ENCODE measurements at places on chromosomes 5 and 9.
A peak's percentile ranks its signal among the peaks of the same experiment; 100 is the strongest.

DNA sequence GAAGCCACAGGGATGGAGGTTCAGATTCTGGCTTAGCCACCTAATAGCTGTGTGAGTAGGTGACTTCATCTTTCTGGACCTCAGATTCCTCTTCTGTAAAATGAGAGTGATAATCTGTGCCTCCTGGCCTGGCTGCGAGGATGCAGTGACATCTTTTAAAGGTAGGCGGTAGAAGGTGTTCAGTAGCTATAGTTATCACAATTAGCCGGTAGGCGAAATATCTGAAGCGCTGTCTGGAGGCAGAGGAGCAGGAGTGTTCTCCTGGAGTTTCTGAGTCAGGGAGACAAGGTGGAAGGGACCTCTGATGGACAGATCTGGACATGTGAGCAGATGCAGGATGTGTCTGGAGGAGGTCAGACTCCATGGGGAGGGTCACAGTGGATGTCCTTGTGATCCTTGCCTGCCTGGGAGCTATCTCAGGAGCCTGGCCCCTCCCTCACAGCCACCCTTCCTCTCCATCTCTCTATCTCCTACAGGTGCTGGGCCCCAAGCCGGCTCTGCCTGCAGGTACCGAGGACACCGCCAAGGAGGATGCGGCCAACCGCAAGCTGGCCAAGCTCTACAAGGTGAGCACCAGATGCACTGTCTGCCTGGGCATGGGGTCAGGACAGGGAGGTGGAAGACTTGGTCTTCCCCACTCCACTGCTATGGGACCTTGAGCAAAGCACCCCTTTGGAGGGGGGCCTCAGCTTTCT, 45.6 kb downstream of the GSN start:
- DNase-seq: no peak

DNA sequence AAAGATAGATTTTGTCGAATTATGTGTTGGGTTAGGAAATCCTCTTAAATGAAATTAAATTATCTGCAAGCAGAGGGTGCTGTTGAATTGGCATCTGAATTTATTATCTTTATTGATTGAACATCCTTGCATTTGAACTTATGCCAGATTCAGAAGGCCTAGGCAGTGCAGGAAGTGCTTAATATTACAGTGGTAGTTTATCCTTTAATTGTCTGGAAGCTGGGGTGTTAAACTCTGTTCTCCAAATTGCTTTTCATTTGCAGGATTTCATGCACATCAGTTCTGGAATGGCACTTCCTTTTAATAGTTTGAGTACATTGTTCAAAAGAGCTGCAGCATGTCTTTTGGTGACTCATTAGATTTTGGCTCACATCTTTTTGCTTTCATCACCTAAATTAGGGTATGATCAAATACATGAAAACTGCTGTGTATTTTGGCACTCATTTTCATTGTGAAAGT, 186.3 kb downstream of the KDM4C start:
- no peak for DNase-seq

DNA sequence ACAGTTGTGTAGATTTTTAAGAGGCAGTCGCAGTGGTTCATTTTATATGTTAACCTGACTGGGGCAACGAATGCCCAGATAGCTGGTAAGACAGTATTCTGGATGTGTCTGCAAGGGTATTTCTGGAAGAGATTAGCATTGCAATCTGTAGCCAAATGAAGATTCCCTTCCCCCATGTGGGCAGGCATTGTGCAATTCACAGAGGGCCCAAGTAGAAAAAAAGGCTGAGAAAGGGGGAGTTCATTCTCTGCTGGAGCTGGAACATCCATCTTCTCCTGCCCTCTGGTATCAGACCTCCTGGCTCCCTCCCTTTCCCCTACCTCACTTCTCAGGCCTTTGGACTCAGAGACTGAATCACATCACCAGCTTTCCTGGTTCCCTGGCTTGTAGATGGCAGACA, 70.6 kb downstream of the TENT4A start:
- no peak for DNase-seq

DNA sequence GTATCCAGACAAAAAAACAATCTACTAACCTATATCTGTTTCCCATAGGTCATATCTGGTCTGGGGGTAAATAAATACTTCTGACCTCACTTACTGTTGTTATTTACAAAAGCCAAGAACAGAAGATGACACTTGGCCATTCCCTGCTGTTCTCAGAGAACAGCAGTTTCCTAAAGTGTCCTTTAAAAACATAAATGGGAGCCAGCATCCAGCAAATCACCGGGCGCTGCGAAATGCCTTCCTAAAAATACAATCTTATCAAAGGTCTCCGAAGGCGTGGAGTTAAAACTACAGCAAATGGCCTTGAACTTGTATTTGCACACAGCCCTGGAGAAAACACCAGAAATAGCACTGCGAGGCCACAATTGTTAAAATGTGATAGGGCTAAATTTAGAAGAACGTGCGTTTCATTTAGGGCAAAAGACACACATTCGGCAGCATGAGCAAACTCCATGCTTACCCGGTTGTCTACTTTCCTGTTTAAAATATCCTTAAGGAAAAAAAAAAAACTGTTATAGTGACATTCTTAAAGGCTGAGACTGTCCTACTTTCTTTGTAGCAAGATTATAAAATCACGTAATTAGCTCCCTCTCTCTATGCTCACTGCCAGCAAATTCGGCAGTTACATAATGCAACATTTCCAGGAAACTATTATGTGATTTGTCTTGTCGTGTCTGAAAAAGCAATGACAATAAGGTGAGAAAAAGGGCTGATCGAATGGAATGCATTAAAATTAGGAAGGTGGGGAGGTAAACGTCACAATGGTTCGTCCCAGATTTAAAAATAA, 1.5 kb downstream of the NFIL3 start:
- DNase-seq: no peak

GRCh38 chr9:87517732-87518131, 20.1 kb downstream of the DAPK1 start:
- no peak for DNase-seq

DNA sequence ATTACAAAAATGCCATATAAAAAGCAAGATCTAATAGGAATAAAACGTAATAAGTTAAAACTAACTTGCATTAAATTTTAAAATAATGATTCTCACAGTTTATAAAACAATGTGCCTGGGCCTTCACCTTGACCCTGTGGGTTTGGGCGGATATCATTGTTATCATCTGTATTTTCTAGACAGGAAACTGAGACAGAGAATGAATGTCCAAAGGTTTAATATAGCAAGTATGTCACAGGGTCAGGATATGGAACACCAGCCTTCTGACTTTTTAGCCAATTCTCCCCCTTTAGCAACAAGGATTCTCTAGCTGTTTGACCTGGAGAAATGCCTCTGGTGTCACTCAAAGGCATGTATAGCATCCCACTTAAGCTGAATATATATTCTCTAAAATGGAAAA, 67.2 kb downstream of the ITGA1 start:
- no peak for DNase-seq

- DNase-seq: no peak
Observed at GRCh38 chr5:16819522-16820167, 116.4 kb downstream of the MYO10 start.

- DNase-seq: no peak
Observed at GRCh38 chr9:20702570-20702969, 18.5 kb downstream of the FOCAD start.

DNA sequence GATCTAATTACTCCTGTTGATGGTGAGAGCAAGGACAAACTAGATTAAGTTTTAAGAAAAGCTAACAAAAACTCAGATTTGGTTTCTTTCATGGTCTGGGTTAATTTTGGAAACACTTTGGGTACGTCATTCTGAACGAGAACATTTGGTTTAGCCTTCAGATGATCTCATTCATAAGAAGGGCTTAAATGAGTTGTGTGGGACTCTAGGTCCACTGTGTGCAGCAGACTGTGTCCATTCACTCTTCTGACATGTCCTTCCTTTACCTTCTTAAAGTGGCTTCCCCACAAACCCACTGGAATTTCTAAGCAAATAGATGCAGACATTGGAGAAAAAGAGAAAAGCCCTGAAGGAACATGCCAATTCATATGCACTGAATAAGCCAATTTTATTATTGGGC, 96.8 kb downstream of the FBXO4 start:
- DNase-seq: no peak

DNA sequence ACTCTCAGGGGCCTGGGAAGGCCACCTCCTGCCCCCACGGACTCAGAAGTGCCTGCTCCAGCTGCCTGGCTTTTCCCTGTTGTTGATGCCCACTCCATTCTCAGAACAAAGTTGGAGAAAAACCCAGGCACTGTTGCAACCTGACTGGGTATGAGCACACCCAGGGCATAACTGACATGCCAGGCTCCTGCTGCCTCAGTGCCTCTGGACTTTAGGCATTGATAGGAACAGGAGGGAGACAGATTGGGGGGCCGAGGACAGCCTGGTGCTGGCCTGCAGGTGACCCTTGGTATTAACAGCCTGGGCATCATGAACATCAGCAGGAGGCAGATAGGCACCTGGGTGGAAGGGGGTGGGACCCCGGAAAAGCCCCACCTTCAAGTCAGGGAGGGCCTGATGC, 685.9 kb upstream of the CDH10 start:
- no peak for DNase-seq

GRCh38 chr5:151717416-151717815, 30.7 kb upstream of the SPARC start:
- no peak for DNase-seq

DNA sequence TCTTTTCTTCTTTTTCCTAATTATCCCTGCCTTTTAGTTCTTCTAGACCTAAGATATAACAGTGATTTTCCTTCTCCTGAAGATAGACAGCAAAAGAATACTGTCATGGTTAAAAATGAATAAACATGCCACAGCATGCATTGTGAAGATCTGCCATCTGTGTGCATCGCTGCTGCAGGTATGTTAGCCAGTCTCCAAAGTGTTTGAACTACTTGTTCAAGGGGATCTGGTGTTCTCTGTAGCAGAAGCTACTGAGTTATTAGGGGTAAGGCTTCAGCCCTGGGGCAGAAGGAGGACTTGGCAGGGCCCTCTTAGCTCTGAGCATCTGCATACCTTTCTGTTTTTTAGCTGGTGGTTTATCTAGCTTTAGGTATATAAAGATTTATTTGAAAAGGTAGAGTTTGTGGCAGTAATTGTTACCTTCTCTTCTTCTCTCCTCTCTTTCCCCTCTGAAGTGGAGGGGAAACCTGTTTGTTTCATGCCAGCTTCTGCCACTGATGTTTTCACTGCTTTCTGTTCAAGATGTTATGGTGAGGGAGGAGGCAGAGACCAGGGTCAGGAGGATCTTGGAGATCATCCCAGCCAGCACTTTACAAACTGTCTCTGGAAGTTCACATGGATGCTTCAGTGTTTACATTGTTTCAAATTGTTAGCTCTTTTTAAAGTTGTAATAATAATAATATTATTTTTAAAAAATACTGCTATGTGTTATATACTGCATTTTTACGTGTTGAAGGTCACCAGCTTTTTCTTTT, 25.2 kb downstream of the GALNT10 start:
- no peak for DNase-seq

DNA sequence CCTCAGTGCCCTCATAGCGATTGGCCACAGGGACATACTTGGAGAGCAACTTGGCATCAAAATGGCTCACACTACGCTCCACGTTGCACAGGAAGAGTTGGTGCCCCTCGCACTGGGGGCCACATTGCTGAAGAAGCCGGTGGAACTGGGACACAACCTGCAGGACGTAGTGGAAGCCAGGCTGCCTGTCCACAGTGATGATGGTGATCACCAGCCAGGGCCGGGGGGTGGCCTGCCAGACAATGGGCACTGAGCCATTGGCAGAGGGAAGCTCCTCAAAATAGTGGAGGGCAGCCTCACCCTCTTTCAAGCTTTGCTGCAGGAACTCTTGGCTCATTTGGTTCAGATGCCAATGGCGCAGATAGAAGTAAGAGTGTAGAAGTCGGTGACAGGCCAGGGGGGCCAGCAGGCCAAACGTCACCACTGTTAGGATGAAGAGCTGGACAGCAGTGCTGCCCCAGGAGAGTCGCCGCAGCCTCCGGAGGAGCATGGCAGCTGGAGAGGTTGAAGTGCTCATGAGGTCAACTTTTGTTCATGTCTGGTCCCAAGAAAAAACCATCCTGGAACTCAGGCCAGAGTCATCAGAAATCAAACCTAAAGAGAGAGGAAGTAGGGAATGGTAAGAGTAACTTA, 41.1 kb upstream of the ALDOB start:
- DNase-seq: no peak

GRCh38 chr5:138725153-138725817, 27.9 kb upstream of the CTNNA1 start:
- peak; percentile 85 for DNase-seq

- no peak for DNase-seq
Observed at GRCh38 chr5:124665035-124665434, 81.4 kb downstream of the ZNF608 start.

DNA sequence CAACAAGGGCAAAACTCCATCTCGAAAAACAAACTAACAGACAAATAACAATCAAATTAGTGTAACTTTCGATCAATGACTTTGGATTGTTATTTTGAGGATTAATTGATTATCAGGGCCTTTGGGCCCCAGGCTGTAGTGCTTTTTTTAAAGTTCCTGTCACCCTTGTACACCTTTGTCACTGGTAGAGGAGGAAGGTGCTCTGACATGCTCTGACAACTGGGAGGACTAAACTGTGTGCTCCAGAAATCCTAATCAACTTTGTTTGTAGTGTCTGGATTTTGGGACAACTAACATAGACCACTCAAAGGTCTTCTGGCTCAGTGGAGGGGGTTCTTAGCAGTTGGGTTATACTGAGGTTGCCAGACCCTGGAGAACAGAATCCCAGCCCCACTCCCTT, 1.8 kb downstream of the TXN start:
- DNase-seq: no peak

DNA sequence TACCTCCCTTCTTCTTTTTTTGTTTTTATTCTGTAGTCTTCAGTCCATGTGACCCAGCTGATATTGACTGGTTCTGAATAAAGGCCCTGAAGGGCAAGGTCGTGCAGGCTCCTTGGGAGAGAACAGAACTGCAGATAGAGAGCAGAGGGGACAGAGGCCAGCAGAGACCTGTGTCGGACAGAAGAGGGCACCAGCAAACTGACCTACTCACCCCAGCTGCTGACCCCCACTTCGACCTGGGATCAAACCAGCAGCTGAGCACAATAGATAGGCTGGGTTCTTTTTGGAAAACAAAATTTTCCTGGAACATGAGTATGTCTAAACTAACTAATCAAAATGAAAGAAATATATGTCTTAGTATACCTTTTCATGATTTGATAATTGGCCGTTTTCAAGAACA, 695.1 kb downstream of the NR2F1-AS1 start:
- DNase-seq: no peak

DNA sequence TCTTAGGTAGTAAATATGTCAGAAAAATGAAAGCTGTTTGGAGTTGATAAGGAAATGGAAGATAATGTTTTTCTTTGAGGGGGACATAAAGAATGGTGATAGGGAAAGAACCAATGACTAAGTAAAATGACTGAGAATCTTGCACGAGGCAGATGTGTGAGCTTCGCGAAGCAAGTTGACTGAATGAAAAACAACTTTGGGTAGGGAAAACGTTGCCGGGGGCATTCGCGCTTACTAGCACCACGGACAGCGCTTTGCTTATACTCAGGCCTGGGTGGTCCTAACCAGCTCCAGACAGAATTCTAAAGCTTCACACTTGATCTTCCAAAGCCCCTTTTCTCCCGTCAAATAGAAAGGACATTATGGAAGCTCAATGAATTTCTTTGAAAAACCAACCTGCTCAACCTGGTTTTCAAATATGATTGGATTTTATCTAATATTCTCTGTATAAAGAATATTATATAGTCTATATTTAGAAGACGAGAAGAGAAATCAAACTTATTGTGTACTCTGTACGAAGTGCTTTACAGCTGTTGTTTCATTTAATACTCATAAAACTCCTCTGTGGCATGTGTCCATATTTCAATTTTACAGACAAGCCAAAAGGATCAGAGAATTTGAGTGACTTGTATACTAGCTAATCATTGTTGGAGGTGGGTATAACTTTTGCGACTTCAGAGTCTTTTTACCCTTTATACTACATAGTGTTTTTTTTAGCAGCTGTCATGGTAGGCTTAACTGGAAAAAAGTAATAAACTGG, 1.9 kb upstream of the CDKN2B start:
- DNase-seq: no peak

Data from NCI-H510A (cell line).